Fibroblast of the aortic adventitia (primary cell): ENCODE measurements at places on chromosomes 6 and 20. TPM values are rescaled to one million over a fixed set of nuclear protein-coding genes. Genes with fewer than 3 reads are reported as not detected.

Gene KIAA0408
- total RNA-seq, result 1.5 and 12.8 TPM in 2 replicates

Gene COL12A1
- total RNA-seq, result 139 and 342 TPM in 2 replicates

Gene APCDD1L
- 1.6 and 20.8 TPM in 2 replicates for total RNA-seq

Gene IP6K3
- total RNA-seq, result not detected in 2 replicates

Gene LBP
- total RNA-seq, result not detected in 2 replicates

Gene BTN1A1
- not detected in 2 replicates for total RNA-seq
